ENCODE measurements at places on chromosomes 12 and 14.

- no peak for DNase-seq
These were observed 57.0 kb upstream of the PNMA1 start for GRCh38 chr14:73770977-73771847.

DNA sequence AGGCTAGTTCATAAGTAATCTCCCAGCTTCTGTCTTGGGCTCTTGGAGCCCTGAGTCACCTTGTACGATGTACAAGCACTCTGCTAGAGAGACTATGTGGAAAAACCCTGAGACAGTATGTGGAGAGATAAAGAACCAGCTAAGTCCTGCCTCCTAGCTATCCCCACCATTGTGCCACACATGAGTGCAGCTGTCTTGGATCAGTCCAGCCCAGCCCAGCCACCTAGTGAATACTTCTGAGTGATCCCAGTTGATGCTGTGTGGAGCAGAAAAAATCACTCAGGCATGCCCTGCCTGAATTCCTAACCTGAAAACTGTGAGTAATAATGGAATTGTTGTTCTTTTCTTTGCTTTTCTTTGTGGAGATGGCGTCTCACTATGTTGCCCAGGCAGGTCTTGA, 5.1 kb upstream of the SERPINA6 start:
- DNase-seq, result no peak

- no peak for DNase-seq
These were observed 190.4 kb downstream of the SLC25A21 start for GRCh38 chr14:36981832-36982529.

GRCh38 chr12:124995200-124995961, 1.9 kb downstream of the BRI3BP start:
- peak; percentile 52 for DNase-seq

- DNase-seq, result peak; percentile 46
These were observed 46.3 kb downstream of the NTS start for GRCh38 chr12:85920324-85920947.

- no peak for DNase-seq
These were observed 308.7 kb upstream of the DIO3 start for GRCh38 chr14:101252443-101253214.

DNA sequence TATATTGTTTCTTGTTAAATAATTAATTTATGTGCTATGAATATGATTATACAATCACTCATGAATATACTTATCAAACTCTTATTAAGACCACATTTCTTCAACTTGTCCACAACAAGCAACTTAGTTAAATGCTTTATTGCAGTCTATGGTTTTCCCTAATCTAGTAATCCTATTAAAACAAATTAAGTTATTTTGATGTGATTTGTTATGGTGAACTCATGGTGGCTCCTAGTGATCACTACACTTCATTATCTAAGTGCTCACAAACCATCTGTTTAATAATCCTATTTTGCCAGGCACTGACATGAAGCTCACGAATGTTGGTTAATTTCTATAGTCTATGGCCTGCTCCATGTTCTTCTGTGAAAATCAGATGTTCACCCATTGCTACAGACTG, 42.9 kb downstream of the INSM2 start:
- DNase-seq, result no peak

GRCh38 chr12:113796852-113797534, 169.1 kb downstream of the RBM19 start:
- DNase-seq, result no peak
